ENCODE measurements at places on chromosomes 3 and 15.

GRCh38 chr3:168095611-168096209 is at the start of gene GOLIM4:
Gene GOLIM4, minus strand, starts transcription at chr3:168095924. Its CDS starts 639 bp downstream, at chr3:168095285.
- peak; percentile 78 for DNase-seq

DNA sequence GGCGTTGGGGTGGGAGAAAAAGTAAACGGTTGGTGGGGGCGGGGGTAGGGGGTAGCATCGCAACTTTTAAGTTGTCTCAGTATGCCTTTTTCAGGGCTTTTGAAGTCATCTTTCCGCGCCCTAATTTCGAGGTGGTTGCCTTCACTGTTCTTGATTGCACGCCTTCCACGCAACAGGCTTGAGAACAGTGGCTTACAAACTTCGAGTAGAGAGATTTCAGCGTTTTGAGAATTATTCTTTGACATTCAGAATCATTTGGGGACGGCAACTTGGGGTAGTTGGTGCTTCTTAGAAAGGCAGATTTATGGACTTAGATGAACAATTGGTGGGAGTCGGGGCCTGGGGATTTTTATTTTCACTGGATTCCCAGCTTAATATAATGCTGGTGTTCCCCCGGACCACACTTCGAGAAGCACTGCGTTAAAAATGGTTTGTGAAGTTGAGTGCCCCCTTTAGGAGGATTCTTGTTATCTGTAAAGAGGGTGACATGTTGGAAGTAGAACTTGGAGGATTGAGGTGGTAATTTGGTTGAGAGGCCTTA is 880 bp downstream of the PPP4R2 start:
- peak; percentile 20 for DNase-seq

GRCh38 chr15:32893421-32893820 is 175.6 kb downstream of the GREM1 start:
- no peak for DNase-seq

- no peak for DNase-seq
Observed at GRCh38 chr15:65451989-65452388, 29.2 kb upstream of the IGDCC4 start.

- DNase-seq, result no peak
Observed at GRCh38 chr15:29885183-29885582, 62.9 kb upstream of the TJP1 start.

- DNase-seq, result no peak
Observed at GRCh38 chr3:72401005-72401545, 447.2 kb downstream of the SHQ1 start.

DNA sequence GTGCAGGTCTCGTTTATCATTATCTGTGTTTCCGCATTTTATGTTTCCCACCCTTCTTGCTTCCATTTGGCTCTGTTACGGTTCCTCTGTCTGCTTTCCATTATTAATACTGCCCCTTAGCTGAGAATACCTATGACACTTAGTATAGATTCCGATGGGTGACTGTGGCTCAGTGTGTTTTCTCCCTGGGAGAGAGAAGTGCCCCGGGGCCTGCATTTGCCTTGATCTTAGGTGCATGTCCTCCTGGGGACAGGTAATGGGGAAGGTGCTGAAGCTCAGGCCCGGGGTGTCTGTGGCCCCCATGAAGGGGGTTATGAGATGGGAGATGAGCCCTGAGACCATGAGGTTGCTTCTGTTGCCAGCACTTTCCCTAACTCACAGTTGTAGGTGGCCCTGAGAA is 43.4 kb upstream of the PCSK6 start:
- no peak for DNase-seq

DNA sequence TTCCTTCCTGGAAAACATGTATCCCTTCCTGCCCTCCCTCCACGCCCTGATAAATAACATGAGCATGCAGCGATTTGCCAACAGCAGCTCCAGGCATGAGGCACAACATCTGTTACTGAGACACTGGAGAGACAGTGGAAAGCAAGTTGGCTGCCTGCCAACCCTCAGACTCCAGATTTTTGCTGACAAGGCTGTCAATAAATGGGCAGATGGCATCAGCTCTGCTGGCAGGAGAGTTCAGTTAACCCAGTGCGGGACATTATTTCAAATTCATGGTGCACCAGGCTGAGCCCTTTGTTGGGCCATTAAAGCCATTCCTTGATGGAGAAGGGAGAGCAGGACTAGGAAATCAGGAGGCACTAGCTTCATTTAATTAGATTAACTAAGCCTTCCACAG is 293.3 kb downstream of the MEX3B start:
- DNase-seq, result no peak

- no peak for DNase-seq
Observed at GRCh38 chr3:192718156-192718555, 9.2 kb downstream of the FGF12 start.
